ENCODE measurements at places on chromosomes 1 and 21.

GRCh38 chr1:95504321-95504720 is 270.3 kb downstream of the RWDD3 start:
- DNase-seq: no peak

GRCh38 chr1:96038636-96039035 is 682.9 kb upstream of the PTBP2 start:
- no peak for DNase-seq

GRCh38 chr1:63790989-63791388 is 17.2 kb downstream of the ROR1 start:
- no peak for DNase-seq

GRCh38 chr1:41683681-41684500 is 199.4 kb upstream of the EDN2 start:
- no peak for DNase-seq

DNA sequence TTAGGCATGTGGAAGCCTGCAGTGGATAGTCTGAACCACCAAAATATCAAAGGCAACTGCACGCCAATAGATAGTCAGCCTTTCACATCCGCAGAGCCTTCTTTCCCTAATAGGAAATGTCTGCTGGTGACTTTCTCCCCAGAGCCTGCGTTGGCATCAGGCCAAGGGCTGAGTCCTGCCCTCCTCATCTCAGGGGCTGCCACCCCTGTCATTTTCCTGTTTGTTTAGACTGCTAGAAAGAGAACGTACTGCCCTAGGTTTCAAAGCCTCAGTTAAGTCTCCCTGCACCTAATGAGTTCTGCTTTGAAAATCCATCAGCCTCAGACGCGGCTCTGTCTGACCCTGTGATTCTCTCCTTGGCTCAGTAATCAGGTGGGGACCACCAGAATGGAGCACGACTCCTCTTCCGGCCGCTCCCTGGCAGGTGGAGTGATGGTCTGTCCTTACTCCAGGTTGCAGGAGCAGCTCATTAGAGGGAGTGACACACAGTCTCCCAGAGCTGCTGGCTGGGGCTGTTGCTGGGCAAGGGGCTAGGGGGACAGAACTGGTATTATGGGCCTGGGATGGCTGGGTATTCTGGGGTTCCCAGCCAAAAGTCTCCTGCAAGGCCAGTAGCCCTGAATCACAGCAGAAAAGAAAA is 27.3 kb downstream of the STUM start:
- DNase-seq: no peak

- no peak for DNase-seq
Measured at GRCh38 chr1:47791879-47792608, 205.1 kb downstream of the TRABD2B start.

DNA sequence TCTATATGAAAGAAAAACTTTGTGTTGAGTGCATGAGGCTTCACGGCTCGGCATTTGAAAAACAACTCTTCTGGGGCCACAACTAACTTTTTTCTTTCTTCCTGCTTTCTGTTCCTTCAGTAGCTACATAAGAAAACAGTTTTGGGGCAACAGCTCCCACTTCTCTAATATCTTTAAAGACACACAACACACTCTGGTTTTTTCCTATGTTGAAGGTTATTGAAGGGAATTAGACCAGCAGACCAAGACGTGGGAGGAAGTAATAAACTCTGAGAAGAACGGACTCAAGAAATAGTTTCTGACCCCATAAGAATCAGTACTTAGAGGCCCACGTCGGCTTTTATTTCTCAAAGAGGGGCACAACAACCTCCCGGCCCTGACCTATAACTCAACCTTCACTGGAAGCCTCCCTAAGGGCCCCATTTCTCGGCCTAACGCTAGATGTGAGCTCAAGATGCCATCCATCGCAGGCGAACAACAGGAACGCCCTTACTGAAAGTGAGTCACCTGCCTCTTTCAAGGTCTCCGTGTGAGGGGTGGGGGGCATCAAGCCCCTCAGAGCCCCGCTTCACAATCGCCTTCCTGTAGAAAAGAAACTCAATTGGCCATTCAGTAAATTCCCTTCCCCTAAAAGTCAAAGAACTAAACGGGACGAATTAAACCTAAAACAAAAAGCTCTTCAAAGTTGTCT is 844 bp downstream of the ZMYM6 start:
- peak; percentile 35 for DNase-seq

DNA sequence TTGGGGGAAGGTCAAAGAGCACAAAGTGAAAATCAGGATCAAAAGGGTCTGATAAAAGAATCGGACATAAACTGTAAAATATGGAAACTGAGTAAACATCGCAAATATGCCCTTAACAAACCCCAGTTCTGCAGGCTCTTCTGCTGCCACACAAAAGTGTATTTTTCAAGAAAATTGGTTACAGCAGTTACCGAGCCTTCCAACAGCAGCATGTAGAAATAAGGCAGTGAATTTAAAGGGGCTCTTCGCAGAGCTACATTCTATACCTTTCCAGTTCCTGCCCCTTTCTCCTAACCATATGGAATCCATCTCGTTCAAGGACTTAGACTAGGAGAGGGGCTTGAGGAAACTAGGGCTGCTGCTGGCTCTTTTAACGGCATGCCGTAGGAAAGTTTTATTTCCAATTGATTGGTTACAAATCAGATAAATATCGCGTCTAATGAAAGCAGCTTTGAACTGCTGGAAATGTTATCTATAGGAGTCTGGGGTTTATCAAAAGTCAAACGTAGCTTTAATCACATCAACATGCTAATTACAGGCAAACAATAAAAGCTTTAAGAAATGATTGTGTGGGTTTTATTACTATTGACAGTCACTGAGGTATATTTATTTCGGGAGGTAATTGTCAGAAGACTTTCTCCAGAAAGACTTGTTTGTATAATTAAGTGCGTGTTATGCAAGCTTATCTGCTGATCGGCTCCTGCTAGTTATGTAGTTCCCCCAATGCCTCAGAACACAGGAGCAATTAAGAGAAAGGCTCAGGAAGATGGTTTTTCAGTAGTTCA is 59.1 kb downstream of the GORAB start:
- DNase-seq: no peak

DNA sequence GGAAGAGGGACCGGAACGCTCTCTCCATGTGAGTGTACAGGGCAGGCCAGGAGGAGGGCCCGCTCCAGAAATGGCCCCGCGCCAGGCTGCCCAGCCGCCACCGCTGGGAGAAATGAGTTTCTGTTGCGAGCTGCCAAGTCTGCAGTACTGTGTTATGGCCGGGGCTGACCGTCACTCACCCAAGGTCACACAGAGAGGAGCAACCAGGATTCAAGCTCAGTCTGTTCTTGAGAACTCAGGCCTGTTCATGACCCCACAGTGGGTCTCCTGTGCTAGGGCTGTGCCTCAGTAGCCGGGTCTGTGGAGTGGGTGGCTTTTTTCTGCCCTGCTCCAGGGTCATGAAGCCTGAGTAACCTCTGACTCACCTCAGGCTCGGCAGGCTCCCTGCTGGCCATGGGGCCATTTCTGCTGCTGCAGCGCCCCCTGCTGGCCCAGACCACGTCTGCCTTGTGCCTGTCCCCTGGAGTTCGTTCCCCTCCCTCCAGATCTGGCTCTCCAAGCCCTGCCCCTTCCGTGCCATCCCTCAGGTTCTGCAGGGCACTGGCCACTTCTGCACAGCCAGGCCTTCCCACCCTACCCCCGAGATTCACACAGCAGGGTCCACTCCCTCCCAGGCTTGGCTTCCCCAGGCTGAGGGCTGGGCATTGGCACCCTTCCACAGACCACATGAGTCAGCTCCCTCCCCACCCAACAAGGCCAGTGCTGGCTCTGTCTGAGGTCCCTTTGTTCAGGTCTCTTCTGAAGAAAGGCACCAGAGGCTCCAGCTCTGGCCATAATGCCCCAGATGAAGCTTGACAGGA is 51.8 kb downstream of the EDN2 start:
- peak; percentile 93 for DNase-seq

- DNase-seq: no peak
Measured at GRCh38 chr1:173356191-173356762, 120.9 kb upstream of the PRDX6 start.

- no peak for DNase-seq
Measured at GRCh38 chr1:8352886-8353785, 35.2 kb downstream of the SLC45A1 start.

GRCh38 chr1:53934170-53934765 is 11.2 kb downstream of the IFT25 start:
- no peak for DNase-seq

DNA sequence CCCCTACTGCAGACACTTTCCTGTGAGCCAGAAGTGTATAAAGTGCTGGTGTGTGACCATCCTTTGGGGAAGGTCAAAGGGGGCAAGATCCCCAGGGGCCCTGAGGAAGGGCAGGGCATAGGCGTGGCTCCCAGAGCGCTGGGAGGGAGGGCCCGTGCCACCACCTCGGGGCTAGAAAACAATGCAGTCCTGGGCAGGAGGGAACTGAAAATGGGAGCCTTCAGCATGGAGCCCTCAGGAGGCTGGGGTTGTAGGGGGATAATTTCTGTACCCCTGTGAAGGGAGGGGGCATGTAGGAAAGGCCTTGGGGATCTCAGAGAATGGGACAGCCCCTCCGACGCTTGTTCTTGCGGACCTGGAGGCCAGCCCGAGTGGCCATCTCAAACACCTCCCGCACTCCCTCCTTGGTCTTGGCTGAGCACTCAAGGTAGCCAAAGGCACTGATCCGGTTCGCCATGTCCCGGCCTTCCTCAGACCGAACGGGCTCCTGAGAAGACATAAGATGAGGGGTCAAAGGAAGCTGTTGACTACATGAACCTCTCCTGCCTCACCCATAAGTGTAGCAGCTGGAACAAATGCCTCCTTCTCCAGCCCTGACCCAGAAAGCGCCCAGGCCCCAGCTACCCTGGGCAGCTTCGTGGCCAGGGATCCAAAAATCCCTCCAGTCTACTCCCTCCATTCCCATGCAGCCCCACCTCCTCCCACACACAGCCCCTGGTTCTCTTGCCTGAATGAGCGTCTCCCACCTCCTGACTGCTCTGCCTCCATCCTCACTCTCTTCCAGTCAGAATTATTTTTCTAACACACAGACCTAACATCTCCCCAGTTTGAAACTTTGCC is 5.5 kb downstream of the RHOC start:
- no peak for DNase-seq

- no peak for DNase-seq
Measured at GRCh38 chr1:204575221-204576190, 59.3 kb downstream of the MDM4 start.

DNA sequence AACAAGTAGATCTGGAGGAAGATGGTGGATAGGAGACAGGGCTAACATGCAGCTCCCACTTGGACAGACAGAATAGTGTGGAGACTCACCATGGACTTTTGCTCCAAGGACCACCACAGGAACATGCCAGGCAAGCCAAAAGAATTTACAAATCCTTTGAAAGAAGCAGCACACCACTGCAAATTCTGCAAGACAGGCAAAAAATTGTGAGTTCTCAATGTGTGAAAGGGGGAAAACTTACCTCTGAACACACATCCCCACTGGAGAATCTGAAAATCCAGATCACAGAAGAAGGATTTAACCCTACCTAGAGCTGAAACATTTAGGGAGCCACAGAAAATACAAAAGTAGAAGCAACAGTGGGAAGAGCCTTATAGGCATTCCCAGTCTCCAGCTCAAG is 23.0 kb downstream of the ARV1 start:
- DNase-seq: no peak

DNA sequence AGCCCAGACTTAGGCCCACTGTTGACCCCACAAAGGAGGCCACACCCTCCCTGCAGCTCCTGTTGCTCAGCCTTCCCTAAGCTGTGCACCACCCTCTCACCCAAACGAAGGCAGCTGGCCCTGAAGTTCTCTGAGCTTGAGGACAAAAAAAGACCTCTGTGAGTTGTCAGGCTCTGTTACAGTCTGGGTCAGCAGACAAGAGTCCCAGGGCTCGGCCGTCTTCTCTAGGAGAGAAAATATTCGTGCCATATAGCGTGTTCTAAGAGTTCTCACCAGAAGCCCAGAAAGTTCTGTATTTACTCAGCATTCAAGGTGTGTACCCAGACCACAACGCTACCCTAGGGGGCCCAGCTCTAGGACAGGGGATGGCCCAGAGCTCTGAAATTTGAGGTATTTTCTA is 25.5 kb upstream of the LYST start:
- DNase-seq: no peak

- DNase-seq: peak; percentile 63
Measured at GRCh38 chr1:151934048-151934493, 24.8 kb upstream of the THEM4 start.

DNA sequence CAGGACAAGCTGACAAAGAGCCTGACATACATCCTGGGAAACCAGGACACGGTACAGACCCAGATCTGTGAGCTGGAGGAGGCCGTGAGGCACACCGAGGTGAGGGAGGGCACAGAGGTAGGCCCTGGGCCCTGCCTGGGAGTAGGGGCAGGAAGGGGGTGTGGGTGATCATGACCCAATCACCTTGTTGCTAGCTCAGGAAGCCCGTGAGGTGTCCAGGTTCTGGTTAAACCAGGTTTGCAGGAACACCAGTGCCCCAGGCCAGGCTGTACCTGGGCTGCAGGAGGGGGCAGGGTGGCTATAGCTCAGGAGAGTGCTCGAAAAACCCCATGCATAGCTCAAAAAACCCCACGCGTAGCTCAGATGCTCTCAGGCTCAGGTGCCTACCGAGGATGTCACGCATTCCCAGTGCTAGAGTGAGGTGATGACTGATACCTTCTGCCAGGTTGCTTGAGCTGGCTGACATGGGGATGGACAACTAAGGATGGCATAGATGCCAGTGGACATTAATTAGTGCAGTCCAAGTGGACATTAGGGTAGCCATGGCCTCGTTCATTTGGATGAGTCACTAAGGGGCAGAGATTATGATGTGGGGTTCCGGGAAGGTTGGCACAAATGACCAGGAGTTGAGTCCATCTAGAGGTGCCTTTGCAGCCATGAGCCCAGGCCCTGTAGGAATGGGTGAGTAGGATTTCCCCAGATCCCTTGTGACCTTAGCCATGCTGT is 3.7 kb downstream of the TRIM46 start:
- no peak for DNase-seq

DNA sequence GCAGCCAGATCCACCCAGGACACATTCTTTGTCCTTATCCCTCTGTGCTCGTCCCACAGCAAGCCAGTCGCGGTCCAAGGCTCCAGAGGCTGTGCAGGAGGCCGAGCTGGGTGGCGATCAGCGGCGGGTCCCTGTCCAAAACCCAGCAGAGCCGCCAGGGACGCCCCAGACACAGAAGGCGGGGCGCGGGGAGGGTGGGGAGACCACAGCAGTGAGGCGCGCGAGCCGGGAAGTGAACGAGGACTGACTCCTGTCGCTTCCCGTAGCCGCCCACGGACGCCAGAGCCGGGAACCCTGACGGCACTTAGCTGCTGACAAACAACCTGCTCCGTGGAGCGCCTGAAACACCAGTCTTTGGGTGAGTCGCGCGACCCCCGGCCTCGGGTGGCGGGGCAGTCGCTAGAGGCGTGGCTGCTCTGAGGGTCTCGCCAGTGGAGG is at the start of gene LGALS8:
Gene LGALS8, plus strand, starts transcription at position 279 of the 438 bp plus-strand sequence. CDS start 2,089 bp downstream, outside the sequence.
- DNase-seq: no peak

- DNase-seq: no peak
Measured at GRCh38 chr1:236495467-236496112, 28.2 kb upstream of the LGALS8 start.

Data from NT2/D1 (cell line).